ENCODE measurements at places on chromosomes 13 and 19.

GRCh38 chr13:46736541-46737310 lies 60.2 kb downstream of the ESD start:
- no peak for DNase-seq

GRCh38 chr19:16938211-16938610 lies 49.4 kb downstream of the F2RL3 start:
- DNase-seq, result no peak

DNA sequence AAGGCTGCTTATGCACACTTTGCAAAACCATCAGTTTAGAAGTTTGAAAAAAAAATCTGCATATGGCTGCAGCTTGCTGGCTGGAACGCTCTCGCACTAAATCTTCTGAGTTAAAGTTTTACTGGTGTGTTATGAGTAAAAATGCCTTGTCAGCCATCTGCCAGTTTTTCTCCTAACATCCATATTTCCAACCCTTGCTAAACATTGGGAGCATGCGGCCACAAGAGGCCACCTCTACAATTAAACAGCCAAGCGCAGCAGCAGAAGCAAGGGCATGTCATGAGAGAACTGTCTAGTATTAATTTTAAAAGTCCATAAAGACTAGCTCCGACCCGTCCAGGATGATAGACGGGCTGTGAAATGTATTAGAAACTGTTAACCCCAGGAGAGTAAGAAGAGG lies 248.3 kb downstream of the TSHZ3 start:
- DNase-seq, result no peak

DNA sequence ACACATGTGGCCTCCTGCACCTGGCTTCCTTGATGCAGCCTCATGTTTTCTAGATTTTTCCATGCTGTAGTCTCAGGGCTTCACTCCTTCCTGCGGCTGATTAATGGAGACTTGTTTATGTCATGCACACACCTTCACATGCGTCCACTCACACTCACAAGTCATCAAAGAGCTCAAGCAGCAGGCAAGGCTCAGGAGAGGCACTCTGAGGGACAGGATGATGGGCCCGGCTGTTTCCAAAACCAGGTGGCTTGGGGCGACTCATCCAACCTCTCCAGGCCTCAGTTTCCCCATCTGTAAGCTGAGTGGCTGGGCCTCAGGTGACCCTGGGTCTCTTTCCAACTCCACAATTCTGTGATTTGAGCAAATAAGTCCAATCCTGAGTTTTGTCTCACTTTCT lies 36.9 kb downstream of the RASA3 start:
- DNase-seq, result no peak

DNA sequence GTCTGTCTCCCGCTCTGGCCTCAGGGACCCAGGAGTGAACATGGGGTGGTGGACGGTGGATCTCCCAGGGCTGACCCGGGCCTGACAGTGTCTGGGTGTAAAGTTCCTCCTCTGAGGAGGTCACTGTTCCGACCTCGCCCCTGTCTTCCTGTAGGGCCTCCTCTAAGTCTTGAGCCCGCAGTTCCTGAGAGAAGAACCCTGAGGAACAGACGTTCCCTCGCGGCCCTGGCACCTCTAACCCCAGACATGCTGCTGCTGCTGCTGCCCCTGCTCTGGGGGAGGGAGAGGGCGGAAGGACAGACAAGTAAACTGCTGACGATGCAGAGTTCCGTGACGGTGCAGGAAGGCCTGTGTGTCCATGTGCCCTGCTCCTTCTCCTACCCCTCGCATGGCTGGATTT lies at the start of gene SIGLEC9:
TSS of gene SIGLEC9 (plus strand) at position 178 of the 400 bp plus-strand sequence. CDS start at position 247, 69 bp downstream.
- DNase-seq, result no peak

GRCh38 chr13:59684105-59684504 lies 479.6 kb downstream of the DIAPH3 start:
- DNase-seq, result no peak

- DNase-seq, result peak; percentile 79
Measured at GRCh38 chr13:111210544-111211469, 95.7 kb downstream of the ARHGEF7 start.

DNA sequence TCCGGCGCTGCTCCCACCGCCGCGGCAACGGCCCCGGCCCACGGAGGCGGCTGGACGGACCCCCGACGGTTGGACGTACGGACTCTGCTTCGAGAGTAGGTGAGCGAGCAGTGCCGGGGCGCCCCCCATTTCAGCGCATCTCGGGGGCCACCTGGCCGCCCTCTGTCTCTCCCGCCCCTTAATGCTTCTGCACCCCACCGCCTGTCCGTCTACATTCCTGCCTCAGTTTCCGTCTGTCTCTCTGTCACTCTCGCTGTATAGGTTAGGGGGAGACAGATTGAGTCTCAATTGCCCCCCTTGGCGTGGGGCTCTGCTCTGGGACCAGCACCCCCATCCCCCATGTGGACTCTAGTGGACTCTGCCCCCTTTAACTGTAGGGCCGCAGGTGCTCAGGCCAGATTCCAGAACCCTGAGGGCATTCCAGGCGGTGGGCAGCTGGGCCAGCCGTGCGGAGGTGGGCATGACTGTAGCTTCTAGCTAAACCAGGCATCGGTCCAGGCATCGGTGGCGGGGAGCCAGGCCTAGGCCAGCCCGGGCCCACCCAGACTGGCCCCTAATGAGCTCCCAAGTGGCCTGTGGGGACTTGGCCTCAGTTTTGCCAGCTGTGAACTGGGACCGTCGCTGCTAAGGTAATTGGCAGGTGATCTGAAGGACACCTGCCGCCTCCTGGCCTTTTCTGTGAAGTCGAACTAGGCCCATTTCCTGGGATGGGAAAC lies 373 bp downstream of the TNFAIP8L1 start:
- peak; percentile 57 for DNase-seq

- no peak for DNase-seq
Measured at GRCh38 chr13:96391606-96392005, 301.7 kb downstream of the HS6ST3 start.

GRCh38 chr13:44135566-44135965 lies 238.1 kb upstream of the SERP2 start:
- no peak for DNase-seq

DNA sequence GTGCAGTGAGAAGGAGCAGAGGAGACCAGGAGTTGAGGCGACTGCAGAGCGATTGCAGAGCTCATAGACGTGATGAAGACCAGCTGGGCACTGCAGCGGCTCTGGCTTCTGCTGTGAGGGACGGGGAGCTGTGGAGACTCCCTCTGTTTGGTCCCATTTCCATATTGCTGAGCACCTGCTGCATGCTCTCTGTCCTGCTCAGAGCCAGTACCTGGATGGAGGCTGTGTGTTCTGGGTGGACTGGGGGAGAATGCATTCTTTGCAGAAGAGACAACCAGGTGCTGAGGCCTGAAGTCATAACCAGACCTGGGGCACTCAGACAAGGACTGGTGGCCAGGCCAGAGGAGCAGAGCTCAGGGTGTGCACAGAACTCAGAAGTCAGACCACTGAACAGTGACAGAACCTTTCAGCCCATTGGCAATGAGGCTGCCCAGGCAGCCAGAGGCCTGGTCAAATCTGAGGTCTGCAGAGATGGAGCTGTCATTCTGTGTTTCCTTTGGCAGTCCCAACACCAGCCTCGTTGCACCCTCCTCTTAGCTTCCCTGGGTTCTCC lies 1.3 kb upstream of the A1BG start:
- no peak for DNase-seq

GRCh38 chr19:40862333-40862732 lies 12.1 kb upstream of the CYP2A6 start:
- DNase-seq, result no peak

GRCh38 chr19:4620675-4621074 lies 18.6 kb upstream of the TNFAIP8L1 start:
- no peak for DNase-seq

DNA sequence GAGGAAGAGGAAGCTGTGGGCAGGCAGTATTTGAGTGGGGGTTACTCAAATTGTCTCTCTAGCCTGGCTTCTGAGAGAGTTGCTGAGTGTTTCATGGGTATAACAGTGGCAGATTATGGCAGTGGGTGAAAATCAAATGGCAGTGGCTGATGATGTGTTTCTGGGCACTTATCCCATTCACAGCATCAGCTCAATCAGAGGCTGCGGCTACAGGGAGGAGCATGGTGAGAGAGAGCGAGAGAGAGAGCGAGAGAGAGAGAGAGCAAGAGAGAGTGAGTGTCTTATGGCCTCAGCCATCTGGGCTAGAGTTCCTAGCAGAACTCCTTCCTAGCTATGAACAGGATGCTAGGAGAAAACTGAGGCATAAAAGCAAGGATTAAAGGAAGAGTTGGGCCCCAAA lies 178.9 kb downstream of the OLFM4 start:
- DNase-seq, result no peak

GRCh38 chr13:51933466-51934058 lies 71.8 kb downstream of the CCDC70 start:
- no peak for DNase-seq

GRCh38 chr13:101631395-101631794 lies 178.9 kb downstream of the ITGBL1 start:
- no peak for DNase-seq

GRCh38 chr13:33299626-33300025 lies 14.1 kb upstream of the STARD13 start:
- DNase-seq, result no peak

All from dorsolateral prefrontal cortex (tissue), 122 donors.